ENCODE measurements at places on chromosomes 11 and 22. TPM values are rescaled to one million over a fixed set of nuclear protein-coding genes. Genes with fewer than 3 reads are reported as not detected.

- H3K4me1 ChIP-seq, result no peaks in the 10 kb centered on the region
- no peaks in the 10 kb centered on the region for H3K27me3 ChIP-seq
- no peak overlapping the region for H3K27ac ChIP-seq
- DNase-seq, result no peak
- H3K4me3 ChIP-seq, result no peak overlapping the region
- no peaks in the 10 kb centered on the region for H3K36me3 ChIP-seq
Measured at GRCh38 chr11:25065746-25066145, 568.9 kb downstream of the LUZP2 start.

DNA sequence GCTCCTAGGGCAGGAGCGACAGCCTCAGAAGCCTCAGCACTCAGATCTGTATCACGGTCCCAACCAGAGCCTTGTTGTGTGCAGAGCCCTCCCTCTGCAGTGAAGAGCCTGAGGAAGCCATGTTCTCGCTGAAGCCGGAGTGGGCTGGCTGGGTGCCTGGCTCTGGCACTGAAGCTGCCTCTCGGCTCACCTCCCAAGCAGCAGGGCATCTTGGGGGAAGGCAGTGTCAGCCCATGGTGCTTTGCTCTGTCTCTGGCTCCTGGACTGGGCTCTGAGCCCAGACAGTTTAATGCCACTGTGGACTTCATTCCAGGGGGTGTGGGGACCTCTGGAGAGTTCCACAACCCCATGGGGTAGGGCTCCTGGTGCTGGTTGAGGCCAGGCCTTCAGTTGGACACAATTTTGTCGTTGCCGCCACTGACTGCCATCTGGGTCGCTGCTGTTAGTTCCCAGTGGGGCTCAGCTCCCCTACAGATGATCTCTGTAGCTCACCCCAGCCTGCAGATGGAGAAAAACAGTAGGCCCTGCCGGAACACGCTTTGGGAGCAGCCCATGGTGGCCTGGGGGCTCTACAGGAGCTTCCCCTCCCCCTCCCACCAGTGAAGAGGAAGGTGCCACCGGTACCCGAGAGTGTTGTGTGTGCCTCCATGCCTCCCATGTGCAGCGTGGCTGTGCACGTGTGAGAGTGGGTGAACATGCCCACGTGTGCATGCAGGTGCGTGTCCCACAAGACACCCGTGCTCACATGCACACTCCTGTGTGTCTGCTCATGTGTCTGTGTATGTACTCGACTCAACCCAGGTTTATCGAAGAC, 86.5 kb upstream of the B3GAT1 start:
- no peak overlapping the region for H3K4me3 ChIP-seq
- DNase-seq, result no peak
- peaks cover 10% of the 10 kb centered on the region for H3K27me3 ChIP-seq
- no peaks in the 10 kb centered on the region for H3K36me3 ChIP-seq

The ANGPTL5 gene
- not detected for total RNA-seq

The MYBPC3 gene
- total RNA-seq, result not detected

DNA sequence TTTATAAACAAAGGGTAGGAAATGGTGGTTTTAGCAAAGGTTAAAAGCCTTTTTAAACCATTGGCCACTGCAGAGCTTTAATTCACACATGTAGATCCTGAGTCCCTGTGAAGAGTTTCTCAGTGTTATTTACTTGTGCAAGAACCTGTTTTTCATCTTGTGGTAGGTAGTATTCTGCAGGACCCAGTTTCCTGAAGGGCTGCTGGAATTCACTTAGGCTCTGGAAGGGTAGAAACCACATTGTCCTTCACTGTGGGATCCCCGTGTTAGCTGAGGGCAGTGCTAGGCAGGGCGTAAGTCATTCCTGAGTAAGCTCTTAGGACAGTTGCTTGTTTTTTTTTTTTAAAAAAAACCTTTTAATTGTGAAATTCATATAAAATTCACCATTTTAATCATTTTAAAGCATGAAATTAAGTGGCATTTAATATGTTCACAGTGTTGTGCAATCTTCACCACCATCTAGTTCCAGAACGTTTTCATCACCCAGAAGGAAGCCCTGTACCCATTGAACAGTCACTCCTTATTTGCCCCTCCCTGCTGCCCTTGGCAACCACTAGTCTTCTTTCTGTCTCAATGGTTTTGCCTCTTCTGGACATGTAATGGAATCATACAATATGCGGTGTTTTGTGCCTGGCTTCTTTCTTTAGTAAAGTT, 77.7 kb downstream of the C22orf31 start:
- no peak for DNase-seq
- H3K36me3 ChIP-seq, result no peaks in the 10 kb centered on the region
- H3K27ac ChIP-seq, result no peak overlapping the region
- H3K27me3 ChIP-seq, result peaks cover 37% of the 10 kb centered on the region
- no peak overlapping the region for H3K4me3 ChIP-seq

- no peak overlapping the region for H3K4me3 ChIP-seq
- H3K36me3 ChIP-seq, result no peaks in the 10 kb centered on the region
- no peak for DNase-seq
- H3K27me3 ChIP-seq, result peaks cover 37% of the 10 kb centered on the region
Measured at GRCh38 chr11:67600324-67601029, 6.3 kb upstream of the NDUFV1 start.

The OR6T1 gene
- not detected for total RNA-seq

- H3K27ac ChIP-seq, result no peak overlapping the region
- H3K27me3 ChIP-seq, result peaks cover 20% of the 10 kb centered on the region
- H3K4me3 ChIP-seq, result no peak overlapping the region
- no peaks in the 10 kb centered on the region for H3K4me1 ChIP-seq
- DNase-seq, result no peak
Measured at GRCh38 chr11:12876340-12876739, 132.8 kb upstream of the RASSF10 start.

The ADM2 gene
- total RNA-seq, result 3.0 TPM

The CLMP gene
- 0.12 TPM for total RNA-seq

- H3K27ac ChIP-seq, result no peak overlapping the region
- H3K4me3 ChIP-seq, result no peak overlapping the region
- no peaks in the 10 kb centered on the region for H3K4me1 ChIP-seq
- DNase-seq, result no peak
Measured at GRCh38 chr11:97229936-97230335, 840.1 kb downstream of the JRKL start.

DNA sequence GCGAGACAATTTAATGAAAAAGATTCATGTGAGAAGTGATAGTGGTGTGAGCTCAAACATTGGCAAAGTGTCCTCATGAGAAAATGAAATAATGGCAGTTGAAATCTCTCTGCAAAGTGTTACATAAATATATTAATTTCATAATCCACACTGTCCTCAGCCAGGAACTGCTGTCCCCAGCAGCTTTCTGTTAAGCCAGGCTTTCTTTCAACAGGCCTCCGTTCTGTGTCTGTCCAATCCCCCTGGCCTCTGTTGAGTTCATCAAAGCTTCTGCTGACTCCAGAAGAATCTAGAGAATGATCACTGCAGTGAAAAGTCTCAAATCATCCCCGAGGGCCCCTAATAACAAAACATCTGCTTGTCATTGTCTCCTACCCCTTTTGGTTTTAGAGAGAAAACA, 10.0 kb upstream of the ASCC2 start:
- no peak overlapping the region for H3K27ac ChIP-seq
- H3K36me3 ChIP-seq, result peaks cover 3% of the 10 kb centered on the region
- DNase-seq, result no peak
- H3K4me1 ChIP-seq, result no peaks in the 10 kb centered on the region
- no peaks in the 10 kb centered on the region for H3K27me3 ChIP-seq

The HTR3A gene
- total RNA-seq, result not detected

The DGCR6L gene
- total RNA-seq, result 37.2 TPM

DNA sequence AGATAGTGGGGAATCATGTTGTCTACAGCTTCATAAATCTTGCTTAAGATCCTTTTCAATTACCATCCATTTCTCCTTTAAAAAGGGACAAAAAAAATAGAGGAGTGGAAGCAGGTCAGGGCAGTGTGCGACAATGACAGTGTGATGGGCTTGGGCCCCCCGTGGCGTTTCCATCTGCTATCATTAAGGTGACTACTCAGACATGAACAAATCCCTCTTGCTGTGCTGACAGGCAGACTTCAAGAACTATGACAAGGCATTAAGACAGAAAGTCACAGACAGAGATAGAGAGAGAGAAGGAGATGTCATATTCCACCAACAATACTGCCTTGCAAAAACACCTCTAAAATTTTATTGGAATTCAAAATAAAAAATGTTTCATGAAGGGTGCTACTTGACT, 263.2 kb downstream of the DCDC1 start:
- no peak overlapping the region for H3K27ac ChIP-seq
- no peaks in the 10 kb centered on the region for H3K36me3 ChIP-seq
- no peaks in the 10 kb centered on the region for H3K4me1 ChIP-seq
- H3K4me3 ChIP-seq, result no peak overlapping the region

DNA sequence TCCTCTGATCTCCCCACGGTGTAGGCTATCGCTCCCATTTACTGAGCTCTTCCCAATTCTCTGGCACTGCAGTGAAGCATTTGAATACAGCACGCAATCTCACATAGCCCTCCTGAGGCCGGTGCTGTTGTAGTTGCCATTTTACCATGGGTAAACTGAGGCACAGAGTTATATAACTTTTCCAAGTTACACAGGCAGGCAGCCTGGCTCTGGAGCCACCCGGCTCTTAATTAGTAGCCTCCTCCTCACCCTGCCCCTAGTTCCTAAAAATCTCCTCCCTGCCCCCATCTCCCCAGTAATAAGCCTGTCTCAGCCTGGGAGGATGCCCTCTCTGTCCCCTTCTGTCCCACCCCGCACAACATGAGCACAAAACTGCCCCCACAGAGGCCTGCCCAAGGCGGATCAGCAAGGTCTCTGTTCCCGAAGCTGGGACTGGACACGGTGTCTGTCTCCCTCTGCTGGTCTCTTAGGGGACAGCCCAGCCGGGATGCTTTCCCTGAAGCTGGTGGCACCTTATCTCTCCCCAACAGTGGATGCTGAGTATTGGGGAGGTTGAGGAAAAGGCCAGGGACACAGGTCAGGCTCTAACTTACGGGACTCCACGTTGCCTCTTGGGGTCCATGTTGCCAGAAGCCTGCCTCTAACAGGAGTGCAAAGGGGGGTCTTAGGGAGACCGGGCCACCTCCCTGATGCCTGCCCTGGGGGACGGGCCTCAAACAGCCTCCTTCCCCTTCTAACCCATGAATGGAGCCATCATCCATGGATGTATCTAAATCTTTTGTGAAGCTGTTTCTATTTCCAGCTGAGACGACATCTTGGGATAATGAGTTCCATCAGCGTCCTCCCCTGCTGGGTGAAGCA, 9.1 kb upstream of the CLCF1 start:
- peak; percentile 95 for DNase-seq
- H3K27ac ChIP-seq, result no peak overlapping the region
- peaks cover 23% of the 10 kb centered on the region for H3K27me3 ChIP-seq
- no peak overlapping the region for H3K4me3 ChIP-seq
- peaks cover 2% of the 10 kb centered on the region for H3K4me1 ChIP-seq
- H3K36me3 ChIP-seq, result no peaks in the 10 kb centered on the region

DNA sequence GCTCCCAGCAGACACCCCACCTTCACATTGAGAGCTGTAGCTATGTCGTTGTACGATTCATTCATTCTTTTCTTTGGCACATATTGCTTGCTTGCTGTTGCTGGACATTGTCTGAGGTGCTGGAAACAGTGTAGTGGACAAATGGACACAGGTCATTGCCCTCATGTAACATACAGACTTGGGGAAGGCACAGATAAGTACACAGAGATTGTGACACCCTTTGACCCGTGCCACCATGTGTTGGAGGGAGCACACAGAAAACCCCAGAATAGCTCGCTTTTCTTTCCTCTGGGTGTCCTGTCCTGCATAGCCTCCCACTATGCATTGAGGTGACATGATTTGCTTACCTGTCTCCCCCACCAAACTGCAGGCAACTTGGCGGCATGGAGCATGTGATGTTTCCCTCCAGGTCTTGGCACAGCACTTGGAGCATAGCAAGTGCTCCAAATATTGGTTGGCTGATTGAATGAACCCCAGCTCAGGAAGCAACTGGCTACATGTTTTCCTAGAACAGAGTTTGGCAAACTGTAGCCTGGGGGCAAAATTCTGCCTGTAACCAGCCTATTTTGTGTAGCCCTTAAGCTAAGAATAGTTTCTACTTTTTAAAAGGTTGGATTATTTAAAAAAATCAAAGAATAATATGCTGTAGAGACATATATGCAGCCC, 30.9 kb upstream of the NECTIN1 start:
- H3K27me3 ChIP-seq, result no peaks in the 10 kb centered on the region
- no peak overlapping the region for H3K4me3 ChIP-seq
- no peak overlapping the region for H3K27ac ChIP-seq
- H3K4me1 ChIP-seq, result no peaks in the 10 kb centered on the region
- no peaks in the 10 kb centered on the region for H3K36me3 ChIP-seq

The SCGB1A1 gene
- not detected for total RNA-seq

DNA sequence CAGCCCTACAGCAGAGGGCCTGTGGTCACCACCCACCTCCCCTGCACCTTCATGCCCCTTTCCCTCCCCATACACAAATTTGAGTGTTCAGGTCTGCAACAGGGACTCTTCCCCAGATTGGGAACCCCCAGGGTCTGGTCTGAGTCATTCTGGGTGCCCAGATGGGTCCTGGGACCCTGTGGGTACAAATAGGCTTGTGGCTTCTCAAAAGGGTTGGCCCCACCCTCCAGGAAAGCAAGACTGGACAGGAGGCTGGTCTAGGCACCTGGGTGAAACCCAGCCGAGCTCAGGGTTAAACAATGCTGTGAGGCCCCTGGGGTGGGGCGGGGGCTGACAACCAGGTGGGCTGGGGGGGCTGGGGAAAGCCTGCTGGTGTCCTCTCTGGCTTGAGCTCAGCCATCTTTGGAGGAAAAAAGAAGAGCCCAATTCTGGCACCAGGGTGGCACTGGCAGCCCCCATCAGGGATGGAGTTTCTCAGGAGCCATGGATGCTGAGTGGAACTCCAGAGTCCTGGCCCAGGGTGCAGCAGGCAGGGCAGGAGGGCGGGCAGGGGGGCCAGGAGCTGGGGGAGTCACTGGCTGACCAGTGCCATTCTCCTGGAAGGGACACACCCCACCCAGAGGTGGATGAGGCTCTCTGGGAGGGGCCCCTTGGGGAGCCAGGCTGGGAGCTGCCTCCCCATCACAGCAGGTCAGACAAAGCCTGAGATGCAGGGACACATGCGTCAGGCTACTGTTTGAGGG, 1.1 kb downstream of the SEPTIN5 start:
- no peak for DNase-seq
- H3K4me3 ChIP-seq, result peak overlapping the region; percentile 54
- H3K27ac ChIP-seq, result no peak overlapping the region
- peaks cover 38% of the 10 kb centered on the region for H3K27me3 ChIP-seq
- H3K36me3 ChIP-seq, result no peaks in the 10 kb centered on the region

DNA sequence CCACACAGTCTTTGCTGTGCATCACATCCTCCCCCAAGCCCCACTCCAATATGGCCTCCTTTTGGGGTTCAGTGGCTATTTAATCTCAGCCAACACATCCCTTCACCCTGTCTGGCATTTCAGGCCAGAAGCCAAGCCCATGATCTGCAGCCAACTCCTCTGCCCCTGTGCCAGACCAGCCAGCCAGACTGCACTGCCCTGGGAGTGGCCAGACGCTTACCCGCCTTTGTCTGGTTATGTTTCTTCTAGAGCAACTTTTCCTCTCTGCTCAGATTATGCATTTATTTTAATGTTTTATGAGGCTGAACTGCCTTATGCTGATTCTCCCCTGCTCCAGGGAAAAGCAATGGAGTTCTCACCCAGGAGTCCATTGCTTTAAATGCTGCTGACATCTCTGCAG, 206.7 kb upstream of the TBCEL start:
- no peak for DNase-seq
- H3K4me1 ChIP-seq, result no peaks in the 10 kb centered on the region
- no peaks in the 10 kb centered on the region for H3K36me3 ChIP-seq
- no peak overlapping the region for H3K4me3 ChIP-seq
- peaks cover 13% of the 10 kb centered on the region for H3K27me3 ChIP-seq

Measured in activated CD4-positive, alpha-beta T cell treated with anti-CD3 and anti-CD28 coated beads, Interleukin-2, amount 10 ng/mL, durations not matched to agents 24 days and 14 days (primary cell).